HTR-8/SVneo (cell line): ENCODE measurements at places on chromosomes 16 and 17.

DNA sequence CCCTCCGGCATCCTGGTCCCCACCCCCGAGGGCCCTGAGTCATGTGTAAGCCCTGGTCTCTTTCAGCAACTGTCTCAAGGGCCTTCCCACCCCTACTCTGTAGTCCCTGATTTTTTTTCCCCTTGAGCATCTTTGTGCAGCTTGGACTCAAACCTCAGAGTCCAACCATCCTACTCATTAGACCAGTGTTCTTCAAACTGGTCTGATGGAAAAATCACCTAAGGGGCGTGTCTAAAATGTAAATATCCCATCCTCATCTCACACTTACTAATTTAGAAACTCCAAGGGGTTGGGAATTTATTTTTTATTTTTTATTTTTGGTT is 624 bp downstream of the G6PC3 start:
- DNase-seq = no peak

- no peak for DNase-seq
Measured at GRCh38 chr17:3536716-3537115, 20.9 kb downstream of the TRPV3 start.

DNA sequence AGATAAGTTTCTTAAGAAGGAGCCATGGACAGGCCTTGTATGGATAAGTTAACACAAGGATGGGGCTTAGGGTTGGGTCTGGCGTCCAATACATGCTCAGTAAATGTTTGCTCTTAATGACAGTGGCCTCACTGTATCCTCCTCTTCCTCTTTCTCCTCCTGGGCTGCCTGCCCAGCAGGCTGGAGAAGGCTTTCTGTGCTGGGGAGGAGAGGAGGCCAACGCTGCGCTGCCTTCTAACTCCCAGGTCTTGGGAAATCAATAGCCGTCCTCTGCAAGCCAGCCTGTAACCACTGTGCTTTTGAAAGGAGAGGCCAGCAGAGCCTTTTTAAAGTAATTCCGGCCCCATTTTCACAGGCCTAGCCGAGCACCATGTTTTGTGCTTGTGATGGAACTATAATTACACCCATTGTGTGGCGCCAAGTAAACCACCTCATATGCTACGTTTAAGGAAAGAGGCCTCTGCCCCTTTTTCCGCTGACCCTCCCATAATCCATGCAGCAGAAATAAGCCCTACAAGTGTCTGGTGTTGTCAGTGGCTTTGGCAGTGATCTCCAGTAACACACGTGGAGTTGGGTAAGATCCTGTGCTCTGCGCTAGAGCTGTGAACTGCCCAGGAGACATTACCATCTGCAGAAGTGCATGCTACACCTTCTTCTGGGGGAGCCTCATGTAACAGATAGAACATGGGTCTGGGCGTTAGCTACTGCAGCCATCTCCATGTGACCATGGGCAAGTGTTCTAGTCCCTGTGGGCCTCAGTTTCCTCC is 368.2 kb downstream of the SNX29 start:
- no peak for DNase-seq

- DNase-seq = no peak
Measured at GRCh38 chr17:60704170-60704569, 26.5 kb downstream of the BCAS3 start.

GRCh38 chr16:29863669-29863984 is 601 bp upstream of the CDIPT start:
- no peak for DNase-seq

- peak; percentile 40 for DNase-seq
Measured at GRCh38 chr17:5422505-5422904, 2.5 kb downstream of the RPAIN start.

DNA sequence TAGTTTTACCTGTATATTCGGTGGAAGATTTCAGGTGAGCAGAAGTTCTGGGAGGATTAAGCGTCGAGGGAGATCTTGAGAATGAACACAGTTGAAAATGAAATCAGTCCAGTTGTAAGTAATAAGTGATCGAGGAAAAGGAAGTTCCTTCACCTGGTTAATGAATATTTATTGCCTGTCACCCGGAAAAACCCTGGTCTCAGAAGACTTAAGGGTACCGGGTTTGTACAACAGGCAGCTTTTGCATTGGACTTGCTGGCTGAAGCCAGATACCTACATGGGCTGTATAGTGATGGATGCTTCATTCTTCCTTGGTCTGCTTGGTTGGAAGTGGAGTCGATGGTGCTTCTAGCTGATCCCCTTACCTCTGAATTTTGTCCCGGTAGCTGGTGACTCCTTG is 72.7 kb downstream of the PRKCA start:
- DNase-seq = no peak

DNA sequence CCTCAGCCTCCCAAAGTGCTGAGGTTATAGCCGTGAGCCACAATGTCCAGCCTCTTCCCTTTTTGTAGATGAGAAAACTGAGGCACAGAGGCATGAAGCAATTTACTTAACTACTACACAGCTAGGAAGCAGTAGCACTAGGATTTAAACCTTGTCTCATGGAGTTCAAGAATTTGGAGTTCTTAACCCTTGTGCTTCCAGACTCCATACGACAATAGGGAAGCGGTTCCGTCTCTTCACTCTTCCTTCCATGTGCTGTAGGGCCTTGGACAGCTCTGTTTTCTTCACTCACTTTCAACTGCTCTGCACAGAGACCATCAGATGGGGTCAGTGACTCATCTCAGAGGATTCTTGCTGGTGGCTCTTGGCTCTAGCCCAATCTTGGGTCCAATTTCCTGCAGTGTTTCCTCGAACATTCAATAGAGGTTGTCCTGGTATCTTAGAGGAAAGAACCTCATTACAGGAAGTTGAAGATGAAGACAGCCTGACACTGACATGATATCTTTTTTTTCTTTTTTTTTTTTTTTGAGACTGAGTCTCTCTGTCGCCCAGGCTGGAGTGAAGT is 19.3 kb downstream of the ITGAL start:
- DNase-seq = peak; percentile 91

DNA sequence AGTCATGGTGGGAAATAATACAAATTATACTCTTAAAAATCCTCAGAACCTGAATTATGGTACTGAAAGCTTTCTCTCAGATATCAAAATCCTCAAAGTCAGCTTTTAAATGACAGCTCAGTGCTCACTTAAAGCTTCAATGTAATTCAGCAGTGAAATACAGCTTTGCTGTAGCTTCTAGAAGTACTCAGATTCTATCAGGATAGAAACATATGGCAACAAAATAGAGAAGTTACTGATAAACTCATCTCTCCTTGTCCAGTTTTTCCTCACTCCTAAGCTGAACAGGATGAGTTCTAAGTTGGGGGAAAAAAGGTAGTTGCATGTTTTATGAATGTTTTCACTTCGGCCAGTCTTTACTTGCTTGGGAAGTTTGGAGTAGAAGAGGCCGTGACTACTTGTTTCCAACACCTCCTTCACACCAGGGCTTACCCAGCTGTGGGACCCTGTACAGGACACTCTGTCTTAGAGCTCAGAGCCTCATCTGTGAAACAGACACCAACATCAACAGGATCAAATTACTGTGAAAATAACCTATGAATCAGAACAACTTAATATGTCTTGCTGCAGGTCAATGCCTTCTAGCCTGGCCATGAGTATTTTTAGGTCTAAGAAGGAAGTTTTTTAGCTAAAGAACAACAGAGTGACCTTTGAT is 30.2 kb downstream of the OGFOD1 start:
- no peak for DNase-seq

DNA sequence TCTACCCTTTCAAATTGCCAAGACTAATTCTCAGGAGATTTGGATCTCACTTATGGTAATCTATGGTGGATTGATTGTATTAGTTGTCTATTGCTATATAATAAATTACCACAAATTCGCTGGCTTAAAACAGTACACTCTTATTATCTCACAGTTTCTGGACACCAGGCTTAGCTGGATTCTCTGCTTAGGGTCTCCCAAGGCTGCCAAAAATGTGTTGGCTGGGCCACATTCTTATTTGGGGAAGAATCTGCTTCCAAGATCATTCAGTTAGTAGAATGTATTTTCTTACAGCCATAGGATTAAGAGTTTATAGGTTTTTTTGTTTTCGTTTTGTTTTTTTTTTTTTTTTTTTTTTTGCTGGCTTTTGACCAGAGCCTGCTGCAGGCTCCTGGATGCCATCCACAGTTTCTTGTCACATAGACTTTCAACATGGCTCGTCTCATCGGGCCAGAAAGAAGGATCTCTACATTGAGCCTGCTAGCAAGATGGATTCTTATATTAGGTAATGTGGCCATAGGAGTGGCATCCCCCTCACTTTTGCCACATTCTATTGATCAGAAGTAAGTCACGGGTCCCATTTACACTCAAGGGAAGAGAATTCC is 415.3 kb downstream of the KIF2B start:
- DNase-seq = no peak

DNA sequence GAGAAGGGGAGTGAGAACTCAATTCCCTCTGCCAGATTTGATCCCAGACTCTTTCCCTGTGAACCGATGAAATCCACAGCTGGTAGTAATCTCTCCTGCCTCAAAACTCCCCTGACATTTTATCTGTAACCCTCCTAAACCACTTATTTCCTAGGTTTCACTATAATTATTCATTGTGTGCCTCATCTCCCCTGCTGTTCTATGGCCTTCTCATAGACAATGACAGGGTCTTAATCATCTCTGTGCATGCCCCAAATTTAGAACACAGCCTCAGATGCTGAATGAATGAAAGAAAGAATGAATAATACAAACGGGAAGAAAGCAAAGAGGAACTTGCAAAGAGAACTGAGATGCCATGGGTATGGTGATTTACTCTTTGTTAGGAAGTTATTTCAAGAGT is 451.1 kb downstream of the HS3ST3B1 start:
- DNase-seq = no peak

DNA sequence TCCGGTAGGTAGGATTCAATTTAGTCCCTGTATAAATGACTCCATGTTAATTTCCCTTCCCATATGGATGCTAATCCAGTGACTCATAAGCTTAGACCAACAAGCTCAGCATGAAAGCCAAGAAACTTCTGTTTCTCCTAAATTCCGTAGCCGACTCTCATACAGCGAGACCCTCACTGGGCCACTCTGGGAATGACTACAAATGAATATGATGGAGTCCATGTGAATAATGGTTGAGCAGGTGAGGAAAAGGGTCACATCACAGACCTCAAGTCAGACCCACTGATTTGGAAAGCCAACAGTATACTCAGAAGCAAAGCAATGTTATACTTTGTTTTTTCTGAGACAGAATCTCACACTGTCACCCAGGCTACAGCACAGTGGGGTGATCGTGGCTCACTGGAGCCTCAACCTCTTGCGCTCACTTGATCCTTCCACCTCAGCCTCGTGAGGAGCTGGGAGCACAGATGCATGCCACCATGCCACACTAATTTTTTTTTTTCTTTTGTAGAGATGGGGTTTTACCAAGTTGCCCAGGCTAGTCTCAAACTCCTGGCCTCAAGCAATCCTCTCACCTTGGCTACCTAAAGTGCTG is 14.6 kb downstream of the RSL1D1 start:
- DNase-seq = peak; percentile 71
